Activated CD8-positive, alpha-beta memory T cell treated with anti-CD3 and anti-CD28 coated beads, Interleukin-2, amount 10 ng/mL, durations not matched to agents 7 days and 5 days (primary cell): ENCODE measurements at places on chromosomes 7 and 10.

DNA sequence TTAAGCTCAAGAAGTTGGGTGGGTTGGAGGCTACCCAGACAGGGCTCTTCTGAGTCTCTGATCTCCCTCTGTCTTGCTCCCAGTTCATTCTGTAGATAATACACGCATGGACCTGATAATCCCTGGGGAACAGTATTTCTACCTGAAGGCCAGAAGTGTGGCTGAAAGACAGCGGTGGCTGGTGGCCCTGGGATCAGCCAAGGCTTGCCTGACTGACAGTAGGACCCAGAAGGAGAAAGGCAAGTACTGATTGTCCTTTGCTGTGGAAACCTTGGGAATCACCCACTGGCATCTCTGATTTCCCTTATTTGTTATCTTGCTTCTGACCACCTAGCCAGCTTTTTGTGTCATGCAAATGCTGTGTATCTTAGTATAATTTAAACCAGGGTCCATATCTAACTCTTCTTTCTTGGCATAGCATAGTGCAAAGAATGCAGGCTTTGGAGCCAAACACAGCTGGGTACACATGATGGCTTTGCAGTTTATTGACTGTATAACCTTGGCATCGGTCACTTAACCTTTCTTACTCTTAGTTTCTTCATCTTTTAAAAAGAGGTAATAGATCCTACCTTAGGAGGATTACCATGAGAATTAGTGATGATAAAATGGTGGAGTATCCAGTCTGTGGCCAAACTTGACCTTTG is 18.0 kb downstream of the PLEKHA8 start:
- DNase-seq = no peak

GRCh38 chr7:151630851-151631569 is 111.3 kb upstream of the RHEB start:
- DNase-seq = no peak

DNA sequence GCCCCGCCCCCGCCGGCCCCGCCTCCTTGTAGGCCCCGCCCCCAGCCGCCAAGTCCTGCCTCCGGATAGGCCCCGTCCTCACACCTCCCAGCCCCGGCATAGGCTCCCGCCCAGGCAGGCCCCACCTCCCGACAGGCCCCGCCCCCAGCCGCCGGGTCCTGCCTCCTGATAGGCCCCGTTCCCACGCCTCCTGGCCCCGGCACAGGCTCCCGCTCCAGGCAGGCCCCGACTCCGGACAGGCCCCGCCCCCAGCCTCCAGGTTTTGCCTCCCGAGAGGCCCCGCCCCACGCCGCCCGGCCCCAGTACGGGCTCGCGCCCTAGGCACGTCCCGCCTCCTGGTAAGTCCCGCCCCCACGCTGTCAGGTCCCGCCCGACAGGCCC is 232 bp upstream of the MICALL2 start:
- DNase-seq = peak; percentile 99

GRCh38 chr7:66176914-66177313 is 28.2 kb upstream of the TPST1 start:
- DNase-seq = no peak

GRCh38 chr10:76045174-76045573 is 613.8 kb downstream of the LRMDA start:
- DNase-seq = no peak

GRCh38 chr7:135259702-135260101 is 26.1 kb downstream of the STRA8 start:
- no peak for DNase-seq

GRCh38 chr7:48458701-48459524 is 287.7 kb downstream of the ABCA13 start:
- DNase-seq = no peak

- no peak for DNase-seq
Measured at GRCh38 chr7:46452561-46453135, 531.6 kb upstream of the IGFBP3 start.

DNA sequence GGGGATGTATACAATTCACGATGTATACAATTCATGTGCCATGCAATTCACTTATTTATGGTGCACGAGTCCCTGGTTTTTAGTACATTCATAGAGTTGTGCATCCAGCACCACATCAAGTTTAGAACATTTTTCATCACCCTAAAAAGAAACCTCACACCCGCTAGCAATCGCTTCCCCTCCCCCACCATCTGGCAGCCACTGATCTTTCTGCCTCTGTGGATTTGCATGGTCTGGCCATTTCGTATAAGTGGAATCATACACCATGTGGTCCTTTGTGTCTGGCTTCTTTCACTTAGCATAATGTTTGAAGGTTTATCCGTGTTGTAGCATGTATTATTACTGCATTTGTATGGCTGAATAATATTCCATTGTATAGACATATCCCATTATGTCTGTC is 52.1 kb downstream of the PRF1 start:
- no peak for DNase-seq

DNA sequence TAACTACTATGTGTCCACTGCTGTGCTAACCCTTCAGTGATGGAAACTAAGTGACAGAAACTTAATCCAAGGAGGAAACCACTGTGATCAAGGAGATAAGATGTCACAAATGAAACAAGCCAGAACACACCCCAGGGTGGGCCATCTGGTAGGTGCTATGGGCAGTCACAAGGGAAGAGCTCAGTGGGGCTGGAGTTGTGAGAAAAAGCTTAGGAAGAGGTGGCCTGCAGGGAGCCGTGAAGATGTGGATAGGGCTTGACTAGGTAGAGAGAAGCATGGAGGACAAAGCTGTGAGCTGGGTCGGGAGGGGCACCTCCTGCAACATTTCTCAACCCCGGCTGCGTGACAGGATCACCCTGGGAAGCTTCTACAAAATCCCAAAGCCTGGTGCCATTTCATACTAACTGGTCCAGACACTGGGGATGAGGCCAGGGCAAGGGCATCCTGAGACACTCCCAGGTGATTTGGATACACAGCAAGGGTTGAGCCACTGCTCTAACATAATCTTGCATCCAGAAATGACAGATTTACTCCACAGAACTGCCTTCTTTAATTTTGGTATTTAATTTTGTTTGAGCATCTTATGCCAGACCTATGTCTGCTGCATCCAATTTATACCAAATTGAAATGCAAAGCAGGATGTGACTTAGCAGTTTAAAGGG is 69.3 kb downstream of the OSBPL3 start:
- peak; percentile 52 for DNase-seq

DNA sequence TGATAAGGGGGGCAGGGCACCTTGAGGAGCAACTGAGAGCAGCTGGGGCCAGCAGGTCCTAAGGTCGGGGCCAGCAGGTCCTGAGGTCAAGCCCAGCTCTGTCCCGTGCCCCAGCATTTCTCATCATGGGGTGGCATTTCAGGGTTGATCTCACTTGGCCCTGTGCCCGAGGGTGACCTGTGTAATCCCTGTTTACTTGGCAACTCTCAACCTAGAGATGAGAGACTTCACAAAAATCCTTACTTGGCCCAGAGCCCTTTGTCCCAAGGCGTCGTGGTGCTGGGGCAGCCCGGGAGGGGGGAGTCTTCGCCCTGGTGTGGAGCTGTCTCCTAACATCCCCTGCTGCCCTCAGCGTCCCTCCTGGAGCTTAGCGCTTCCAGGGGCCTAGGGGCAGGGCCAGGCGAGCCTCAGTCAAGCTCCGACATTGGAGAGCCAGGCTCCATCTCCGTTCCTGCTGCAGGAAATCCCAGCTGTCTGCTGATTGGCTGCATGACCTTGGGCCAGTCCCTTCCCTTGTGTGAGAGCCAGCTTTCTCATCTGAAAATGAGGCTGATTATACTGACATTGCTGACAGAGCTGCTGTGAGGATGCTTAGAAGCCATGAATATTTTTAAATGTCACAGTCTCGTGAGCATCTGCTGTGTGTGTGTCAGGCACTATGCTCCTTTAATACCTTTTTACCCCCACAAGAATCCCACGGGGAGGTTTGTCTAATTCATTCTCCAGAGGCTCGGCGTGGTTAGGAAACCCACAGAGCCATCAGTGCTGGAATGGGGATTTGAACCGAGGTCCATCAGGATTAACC is 94.3 kb downstream of the ZMIZ1 start:
- DNase-seq = no peak

DNA sequence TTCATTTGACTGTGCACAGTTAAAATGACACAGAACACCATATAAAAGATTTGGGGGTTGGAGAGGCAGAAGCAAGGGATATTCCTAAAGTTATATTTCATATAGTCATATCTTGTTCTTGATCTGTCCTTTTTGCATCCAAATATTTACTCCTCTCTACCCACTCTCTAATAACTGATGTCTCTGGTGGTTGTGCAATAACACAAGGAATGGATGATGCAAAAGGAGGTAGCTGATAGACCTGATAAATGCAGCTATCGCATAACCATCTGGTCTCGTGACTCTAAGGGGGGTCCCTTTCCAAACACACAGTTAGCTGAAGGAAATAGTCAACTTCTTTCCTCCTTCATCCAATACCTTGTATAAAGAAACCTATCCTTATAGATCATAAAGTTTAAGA is 123.1 kb downstream of the POLR1F start:
- no peak for DNase-seq

DNA sequence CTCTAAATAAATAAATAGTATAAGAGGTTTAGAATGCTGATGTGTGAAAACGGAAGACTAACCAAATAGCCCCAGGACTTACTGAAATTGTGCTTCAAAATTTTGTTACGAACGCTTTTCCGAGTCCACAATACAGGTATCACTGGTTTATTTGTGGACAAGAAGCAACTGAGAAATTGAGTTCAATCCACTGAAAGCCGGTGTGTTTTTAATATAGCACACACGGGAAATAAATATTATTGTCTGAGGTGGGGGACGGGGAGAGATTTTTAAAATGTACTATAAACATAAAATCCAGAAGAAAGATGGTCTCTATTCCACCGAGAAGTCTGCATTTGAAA is 598 bp downstream of the SLC16A12 start:
- DNase-seq = no peak

GRCh38 chr10:50550291-50550839 is 73.4 kb downstream of the SGMS1 start:
- DNase-seq = no peak
